ENCODE measurements at places on chromosomes 12 and 14. TPM values are rescaled to one million over a fixed set of nuclear protein-coding genes. Genes with fewer than 3 reads are reported as not detected.

DNA sequence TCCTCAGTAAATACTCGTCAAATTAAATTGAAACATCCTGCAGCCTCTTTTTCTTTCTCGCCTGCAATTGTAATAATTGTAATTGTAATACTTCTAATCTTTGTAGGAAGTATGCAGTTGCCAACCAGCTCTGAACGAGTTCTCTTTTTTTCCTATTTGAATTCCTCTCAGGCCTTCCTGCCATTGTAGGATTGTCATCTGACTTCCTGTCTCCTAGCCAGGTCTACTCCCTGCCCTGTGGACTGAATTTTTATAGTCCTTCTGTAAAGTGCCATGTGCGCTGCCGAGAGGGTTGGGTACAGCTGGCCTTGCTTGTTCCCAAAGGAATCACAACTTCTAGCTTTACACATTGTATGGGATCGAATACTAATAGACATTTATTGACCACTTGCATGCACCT is 183.3 kb downstream of the SSPN start:
- no peak for DNase-seq

DNA sequence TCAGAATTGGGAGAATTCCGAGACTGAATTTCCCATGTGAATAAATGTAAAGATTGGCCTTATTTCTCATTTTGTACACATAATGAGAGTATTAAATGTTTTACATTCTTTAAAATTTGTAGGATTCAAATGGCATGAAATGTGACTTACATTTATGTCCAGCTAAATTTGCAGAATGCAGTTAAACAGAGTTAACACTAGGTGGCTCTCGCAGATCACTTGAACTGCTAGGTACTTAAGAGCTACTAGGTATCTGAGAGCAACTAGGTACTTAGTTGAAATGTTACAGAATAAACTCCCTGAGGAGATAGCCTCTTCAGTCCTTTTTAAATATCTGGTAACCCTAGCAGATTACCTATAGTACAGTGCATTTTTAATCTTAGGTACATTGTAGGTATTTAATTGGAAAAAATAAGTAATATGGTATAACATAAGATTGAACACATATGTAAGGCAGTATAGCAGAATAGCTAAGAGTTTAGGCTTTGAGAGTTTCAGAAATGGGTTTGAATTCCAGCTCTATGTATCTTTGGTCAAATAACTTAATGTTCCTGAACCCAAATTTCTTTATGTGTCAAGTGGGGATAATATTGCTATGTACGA is 73.8 kb downstream of the KIAA0586 start:
- peak; percentile 44 for DNase-seq

The SELPLG gene
- total RNA-seq = 0.42 TPM

DNA sequence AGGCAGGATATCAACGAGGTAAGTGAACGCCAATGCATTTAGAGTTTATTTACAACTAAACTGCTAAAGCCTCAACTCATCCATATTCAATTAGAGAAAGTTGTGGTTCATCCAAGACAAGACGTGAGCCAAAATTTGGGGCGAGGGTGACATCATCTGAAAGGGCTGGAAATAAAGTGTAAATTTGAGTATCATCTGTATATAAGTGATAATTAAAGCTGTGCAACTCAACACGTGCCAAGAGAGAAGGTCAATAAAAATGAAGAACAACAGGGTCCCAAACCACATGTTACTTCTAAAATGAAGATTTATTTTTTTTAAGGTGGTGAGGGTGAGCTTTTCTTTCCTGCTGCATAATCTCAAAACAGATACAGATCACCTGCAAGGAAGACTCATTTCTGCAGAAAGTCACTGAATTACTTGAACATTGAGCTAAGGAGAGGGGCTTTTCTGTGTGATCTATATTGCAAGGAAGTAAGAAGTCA is 203.6 kb downstream of the EFCAB11 start:
- DNase-seq = no peak

The PRB3 gene
- not detected for total RNA-seq

The TAS2R30 gene
- 0.48 TPM for total RNA-seq

DNA sequence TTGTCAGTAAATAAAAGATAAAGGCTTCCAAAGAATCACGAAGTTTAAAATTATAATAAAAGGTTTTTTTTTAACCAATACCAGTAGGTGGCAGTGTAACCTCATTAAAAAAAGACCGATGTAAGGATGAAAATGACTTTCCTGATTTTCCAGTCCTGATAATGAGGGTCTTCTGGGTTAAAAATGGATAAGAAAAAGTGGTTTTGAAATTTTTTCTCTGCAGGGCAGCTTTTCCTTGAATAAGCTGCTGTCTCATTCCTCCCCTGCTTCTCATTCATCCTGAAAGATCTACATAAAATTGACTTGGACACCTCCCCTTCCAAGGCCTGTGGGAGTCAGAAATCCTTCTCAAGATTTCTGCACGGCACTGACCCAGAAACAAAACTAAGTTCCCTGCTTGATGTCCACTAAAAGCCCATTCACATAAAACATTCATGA is 58.9 kb upstream of the FBXO33 start:
- no peak for DNase-seq

DNA sequence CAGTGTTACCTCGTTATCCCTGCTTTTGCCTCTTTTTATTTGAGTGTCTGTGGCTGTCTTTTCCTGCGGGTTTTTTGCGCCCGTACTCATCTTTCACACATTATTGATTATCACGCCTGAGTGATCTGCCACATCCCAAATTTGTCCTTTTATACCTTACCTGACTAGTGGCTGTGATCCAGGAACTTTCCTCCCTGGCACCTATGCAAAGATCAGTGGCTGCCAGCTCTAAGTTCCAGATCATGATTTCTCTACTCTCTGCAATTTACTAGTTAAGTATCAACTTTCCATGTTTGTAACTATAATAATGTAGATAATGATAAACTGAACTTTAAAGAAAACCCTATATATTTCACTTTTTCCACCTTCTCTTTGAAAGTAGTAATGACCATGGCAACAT is 36.9 kb downstream of the PLEKHA5 start:
- no peak for DNase-seq

DNA sequence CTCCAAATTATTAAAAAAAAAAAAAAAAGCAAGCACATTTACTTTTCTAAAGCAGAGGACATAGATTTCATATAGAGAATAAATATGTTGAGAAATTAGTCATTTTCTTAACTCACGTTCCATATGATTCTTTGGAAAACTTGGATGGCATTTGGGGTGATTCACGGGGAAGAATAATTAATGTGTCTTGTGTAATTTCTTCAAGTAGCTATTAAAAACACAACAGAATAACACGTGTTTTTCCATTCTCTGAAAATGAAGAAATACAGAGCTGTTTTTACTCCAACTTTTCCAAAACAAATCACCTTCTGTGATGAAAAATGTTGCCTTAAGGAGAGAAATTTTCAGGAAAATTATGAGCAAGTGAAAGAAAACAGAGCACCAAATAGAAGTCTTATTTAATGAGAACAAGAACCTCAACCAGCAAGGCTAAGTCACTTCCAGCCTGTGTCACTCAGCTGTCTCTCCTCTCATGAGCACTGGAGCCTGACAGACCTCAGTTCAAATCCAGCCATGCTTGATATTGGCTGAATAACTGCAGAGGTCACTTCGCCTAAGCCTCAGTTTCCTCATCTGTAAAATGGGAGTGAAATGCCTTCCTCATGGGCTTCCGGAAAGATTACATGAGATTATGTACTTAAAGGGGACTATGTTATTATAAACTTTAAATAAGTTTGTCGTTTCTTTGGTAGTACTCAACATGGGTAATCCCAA is 42.8 kb upstream of the NUAK1 start:
- no peak for DNase-seq

DNA sequence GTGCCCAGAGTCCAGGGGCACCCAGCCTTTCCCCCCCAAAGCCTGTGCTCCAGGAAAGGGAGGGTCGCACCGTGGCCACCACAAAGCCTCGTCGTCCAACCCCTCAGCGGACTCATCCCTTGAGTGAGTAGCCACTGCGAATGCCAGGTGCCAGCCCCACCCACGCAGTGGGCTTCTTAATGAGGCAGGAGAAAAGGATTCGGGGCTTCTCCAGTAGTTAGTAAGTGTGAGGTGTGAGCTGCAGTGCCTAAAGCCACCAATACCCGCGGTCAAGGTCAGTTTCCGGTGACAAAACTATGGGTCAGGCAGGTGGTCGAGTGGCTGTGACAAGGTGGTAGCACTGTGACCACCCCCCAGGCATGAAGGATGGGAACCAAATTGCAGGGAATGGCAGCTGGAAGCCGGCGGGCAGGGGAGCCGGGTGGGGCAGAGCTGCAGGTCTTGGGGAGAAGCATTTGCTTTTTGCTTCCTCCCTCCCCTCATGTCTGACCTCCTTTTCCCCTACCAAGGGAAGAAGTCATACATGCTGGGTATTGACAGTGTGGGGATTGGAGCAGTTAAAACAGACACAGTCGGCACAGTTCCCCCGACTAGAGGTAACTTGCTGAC is 8.0 kb downstream of the RAN start:
- DNase-seq = no peak

GRCh38 chr14:56666294-56666693 is 86.7 kb downstream of the TMEM260 start:
- DNase-seq = no peak

The AMN gene
- 1.2 TPM for total RNA-seq

GRCh38 chr12:120093592-120094355 is 22.8 kb downstream of the RAB35 start:
- DNase-seq = no peak

GRCh38 chr12:25276199-25276937 is 25.6 kb upstream of the KRAS start:
- peak; percentile 67 for DNase-seq

- DNase-seq = no peak
Measured at GRCh38 chr12:57431654-57432188, 878 bp upstream of the R3HDM2 start.

- DNase-seq = no peak
Measured at GRCh38 chr12:75115748-75116147, 93.9 kb downstream of the KCNC2 start.

DNA sequence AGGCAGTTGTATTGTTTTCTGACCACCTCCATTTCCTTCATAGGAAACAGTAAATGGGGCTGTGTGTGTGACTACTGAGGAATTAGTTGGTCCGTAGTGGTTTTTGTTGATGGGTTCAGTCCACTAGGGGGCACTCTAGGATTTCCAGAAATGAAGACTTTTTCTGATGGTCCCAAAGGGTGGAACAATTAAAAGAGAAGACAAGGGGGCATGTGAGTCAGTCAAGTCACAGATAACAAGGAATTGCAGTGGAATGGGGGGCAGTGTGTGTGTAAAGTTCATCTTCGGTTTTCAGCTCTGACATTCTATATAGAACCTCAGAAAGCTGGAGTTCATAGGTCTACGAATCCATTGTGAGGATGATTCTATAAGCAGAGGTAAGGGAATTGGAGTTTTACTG is 186.6 kb upstream of the OR4E1 start:
- DNase-seq = no peak

DNA sequence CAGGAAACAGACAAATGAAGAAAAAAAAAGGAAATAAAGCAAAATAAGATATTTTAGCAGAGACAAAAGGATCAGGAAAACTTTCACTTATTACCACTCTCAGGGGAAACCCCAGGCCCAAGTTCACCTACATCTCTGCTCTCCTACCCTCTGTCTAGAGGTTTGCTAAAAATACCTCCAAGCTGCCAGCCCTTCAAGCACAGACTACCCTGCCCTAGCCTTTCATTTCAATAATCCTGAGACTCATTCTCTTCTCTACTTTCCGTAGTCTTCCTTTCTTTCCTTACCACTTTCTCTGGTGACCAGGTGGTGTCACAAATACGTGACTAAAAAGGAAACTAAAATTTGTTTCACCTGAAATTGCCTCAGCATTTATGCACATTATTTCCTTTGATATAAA is 33.8 kb downstream of the RPAP3 start:
- DNase-seq = no peak

The IL31 gene
- not detected for total RNA-seq

- DNase-seq = peak; percentile 37
Measured at GRCh38 chr12:120194534-120195395, at the start of gene GCN1. Gene GCN1, minus strand, starts transcription at chr12:120194715. Its CDS starts 18 bp downstream, at chr12:120194697.

- no peak for DNase-seq
Measured at GRCh38 chr12:107929436-107929835, 154.9 kb downstream of the ASCL4 start.

GRCh38 chr14:61347826-61348443 is 26.6 kb downstream of the PRKCH start:
- DNase-seq = no peak

DNA sequence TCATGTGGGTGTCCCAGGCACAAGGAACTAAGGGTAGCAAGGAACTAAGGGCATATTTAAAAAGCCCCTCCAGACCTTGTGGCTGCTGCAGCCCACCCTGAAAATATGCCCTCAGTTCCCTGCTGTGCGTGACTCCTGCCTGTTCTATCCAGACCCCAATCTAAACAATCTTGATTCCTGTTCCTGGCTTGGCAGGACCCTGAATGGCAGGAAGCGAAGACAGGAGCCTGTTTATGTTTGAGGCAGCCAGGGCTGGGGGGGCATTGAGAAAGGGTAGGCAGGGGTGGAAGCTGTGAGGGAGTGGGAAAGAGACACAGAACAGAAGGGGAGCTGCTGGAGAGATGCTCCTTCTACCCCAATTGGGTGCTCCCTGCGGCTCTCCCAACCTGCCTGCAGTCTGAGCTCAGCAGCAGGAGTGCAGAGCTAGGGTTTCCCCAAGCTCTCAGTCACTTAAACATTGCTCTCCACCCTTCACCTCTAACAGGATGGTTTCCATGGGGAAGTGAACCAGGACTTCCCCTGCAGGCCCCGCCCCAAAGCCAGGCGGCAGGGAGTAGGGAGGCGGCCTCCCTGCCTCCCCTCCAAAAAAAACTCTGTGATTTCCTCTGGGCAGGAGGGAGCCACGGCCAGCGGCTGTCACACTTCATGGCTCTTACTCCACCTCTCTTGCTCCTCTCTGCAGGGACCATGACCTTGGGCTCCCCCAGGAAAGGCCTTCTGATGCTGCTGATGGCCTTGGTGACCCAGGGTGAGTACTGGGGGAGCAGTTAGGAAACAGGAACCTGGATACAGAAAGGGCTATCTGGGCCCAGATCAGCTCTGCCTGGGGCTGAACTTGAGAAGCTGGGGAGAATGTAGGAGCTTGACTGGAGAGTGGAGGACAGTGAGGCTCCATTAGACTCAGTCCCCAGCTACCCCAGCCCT is 4.7 kb downstream of the ACVRL1 start:
- no peak for DNase-seq
